ENCODE measurements at places on chromosomes 3 and 15.

DNA sequence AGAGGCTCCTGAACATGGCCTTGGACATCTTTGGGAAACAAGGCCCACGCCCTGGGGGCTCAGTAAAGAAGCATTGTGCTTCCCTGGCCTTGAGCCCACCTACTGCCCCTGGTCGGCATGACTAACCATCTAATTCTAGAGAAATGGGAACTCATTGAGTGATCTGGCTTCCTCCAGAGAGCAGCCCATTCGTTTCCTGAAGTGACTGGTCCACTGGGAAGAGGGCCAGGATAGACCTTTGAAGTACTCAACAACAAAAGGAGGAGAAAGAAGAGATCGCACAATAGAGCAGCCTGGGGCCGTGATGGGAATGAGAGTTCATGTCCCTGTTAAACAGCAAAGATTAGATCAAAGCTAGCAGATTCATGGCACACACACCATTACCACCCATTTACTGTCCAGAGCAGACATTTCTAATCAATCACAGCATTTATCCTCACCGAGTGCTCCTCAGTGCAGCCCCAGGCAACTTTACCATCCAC is 514.4 kb upstream of the PROK2 start:
- no peak for DNase-seq

GRCh38 chr15:83039206-83039605 is 27.8 kb upstream of the C15orf40 start:
- no peak for DNase-seq

GRCh38 chr15:98616397-98616796 is 31.9 kb upstream of the IGF1R start:
- DNase-seq, result no peak

GRCh38 chr15:68511073-68511991 is 67.5 kb upstream of the CORO2B start:
- no peak for DNase-seq
